ENCODE measurements at places on chromosomes 13 and 19.

DNA sequence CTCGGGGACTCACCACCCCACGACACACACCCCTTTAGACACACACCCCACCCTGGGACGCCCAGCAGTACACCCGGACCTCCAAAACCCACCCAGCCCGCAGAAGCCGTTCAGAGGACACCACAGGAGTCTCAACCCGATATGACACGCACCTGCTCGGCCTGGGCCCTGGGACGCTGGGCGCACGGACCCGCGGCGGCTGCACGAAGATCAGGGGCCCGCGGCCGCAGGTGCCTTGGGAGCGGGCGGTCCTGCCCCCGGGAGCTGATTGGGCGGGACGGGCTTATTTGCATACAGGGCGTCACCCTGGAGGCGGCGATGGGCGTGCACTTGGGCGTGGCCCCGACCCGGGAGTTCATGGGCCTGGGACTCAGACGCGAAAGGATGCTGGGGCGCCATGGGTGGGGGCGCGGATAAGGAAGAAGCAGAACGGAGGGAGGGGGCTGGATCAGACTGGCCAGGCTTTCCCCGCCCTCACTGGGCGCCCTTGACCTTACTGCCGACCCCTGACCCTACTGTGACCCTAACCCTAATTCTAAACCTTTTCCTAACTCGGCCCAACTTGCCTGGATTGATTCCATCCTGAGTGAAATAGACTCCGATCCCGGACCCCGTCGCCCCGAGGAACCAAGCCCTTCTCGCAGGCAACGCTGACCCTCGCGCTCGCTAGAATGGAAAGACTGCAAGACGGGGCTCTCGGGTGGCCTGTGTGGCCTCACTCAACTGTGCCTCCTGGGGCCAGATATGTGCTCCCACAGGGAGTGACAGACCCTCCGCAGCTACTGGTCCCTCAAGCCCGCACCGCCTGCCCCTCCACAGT lies at the start of gene MEF2B:
MEF2B (minus strand) TSS at position 211 of the 820 bp plus-strand sequence. CDS start 19,528 bp downstream, outside the sequence.
- DNase-seq, result peak; percentile 73

DNA sequence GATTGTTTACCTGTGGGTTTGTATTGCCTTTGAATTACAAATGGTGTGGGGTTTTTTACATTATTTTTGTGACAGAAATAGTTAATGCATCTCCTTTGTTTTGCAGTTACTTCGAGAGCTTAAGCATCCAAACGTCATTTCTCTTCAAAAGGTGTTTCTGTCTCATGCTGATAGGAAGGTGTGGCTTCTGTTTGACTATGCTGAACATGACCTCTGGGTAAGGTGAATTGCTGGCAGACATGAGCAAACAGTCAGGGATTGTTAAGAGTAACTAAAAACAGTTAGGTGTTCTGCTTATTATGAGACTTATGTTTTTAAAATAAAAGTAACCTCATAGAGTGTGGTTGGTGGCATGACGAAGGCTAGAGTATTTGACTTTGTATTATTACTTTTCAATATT lies 95.0 kb downstream of the CDK8 start:
- DNase-seq, result no peak

GRCh38 chr13:24149246-24150032 lies 11.1 kb upstream of the SPATA13 start:
- peak; percentile 75 for DNase-seq

GRCh38 chr13:27250833-27251165 lies 559 bp upstream of the RPL21 start:
- DNase-seq, result no peak

- peak; percentile 85 for DNase-seq
Observed at GRCh38 chr19:19490214-19490968, 25.0 kb downstream of the TSSK6 start.

GRCh38 chr19:56839652-56840450 lies 675 bp downstream of the PEG3 start:
- no peak for DNase-seq

GRCh38 chr13:22173610-22174009 lies 502.7 kb downstream of the FGF9 start:
- peak; percentile 3 for DNase-seq

- peak; percentile 96 for DNase-seq
Observed at GRCh38 chr19:50500060-50500752, 10.8 kb downstream of the JOSD2 start.

- DNase-seq, result no peak
Observed at GRCh38 chr13:46736541-46737310, 60.2 kb downstream of the ESD start.

DNA sequence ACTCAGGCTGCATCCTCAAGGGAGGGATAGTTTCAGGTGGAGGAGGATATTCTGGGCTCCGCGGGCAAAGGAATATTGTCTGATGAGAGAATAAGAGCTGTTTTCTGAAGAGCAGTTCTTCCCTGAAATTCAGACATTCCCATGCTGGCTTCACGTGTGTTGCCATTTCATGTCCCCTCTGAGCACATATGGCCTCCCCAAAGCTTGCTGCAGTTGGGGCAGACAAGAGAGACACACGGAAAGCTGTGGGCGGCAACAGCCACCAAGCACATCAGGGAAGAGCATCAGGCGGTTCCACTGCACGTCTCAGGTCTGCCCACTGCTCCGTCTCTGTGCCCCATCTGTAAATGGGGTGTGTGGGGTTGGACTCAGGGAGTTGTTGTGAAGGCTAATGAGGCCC lies 247.5 kb upstream of the TSHZ3 start:
- DNase-seq, result no peak

DNA sequence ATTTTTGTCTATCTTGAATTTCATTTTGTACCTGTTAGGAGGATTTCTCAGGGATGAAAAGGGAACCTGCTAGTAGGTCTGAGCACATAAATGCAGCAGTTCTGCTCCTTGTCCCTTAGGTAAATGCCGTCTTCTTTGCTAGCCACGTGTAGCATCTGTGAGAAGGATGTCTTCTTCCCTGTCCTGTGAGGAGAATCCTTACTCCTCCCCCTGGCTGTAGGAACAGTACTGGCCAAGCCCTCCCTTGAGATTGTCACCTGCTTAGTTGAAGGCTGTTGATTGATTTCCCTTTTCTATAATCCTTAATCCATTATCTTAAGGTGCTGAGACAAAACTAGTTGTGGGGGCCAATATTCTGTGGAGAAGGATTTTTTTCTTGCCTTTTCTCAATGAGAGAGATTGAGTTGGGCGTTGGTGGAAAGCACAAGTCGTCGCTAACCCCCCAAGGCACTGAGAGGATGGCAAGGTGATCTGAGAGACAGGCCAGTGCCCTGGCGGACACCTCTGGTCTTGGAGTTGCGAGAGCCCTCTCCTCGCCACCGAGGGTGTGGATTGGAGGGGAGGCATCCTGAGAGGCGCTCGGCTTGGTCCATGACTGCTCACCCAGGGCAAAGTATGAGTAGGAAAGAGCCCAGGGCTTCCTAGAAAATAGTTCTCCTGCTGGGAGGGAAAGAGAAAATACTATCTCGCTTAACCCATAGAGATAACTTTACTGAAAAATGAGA lies 216.7 kb downstream of the ATP8A2 start:
- no peak for DNase-seq

DNA sequence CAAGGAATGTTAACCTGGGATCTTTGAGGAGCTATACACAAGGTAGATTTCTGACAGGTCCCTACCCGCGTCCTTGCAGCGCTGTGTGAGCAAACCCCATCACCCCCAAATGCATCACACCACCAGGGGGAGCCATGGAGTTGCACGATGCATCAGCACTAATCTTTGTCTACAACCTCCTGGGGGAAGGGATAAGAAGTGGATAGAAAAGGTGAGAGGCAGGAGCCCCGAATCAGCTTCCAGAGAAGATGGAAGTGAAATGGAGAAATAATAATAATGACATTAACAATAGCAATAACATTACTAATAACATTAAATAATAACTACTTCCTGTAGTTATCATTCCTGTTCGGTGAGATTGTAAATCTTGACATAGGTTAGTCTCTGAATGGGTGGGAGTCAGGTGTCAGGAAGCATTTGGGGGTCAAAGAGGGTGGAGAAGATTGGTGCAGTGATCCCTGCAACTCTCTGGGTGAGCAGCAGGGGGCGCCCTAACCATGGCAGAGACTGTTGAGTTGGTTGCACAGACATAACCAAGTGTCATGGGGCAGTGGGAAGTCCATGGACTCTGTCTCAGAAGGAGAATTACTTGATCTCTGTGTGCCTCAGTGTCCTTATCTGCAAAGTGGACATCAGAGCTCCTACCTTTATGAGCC lies 16.5 kb downstream of the SIGLEC7 start:
- DNase-seq, result peak; percentile 47

- DNase-seq, result peak; percentile 24
Observed at GRCh38 chr13:43141685-43142084, 118.3 kb downstream of the DNAJC15 start.

- DNase-seq, result no peak
Observed at GRCh38 chr19:21709464-21709863, 57.9 kb downstream of the ZNF100 start.

DNA sequence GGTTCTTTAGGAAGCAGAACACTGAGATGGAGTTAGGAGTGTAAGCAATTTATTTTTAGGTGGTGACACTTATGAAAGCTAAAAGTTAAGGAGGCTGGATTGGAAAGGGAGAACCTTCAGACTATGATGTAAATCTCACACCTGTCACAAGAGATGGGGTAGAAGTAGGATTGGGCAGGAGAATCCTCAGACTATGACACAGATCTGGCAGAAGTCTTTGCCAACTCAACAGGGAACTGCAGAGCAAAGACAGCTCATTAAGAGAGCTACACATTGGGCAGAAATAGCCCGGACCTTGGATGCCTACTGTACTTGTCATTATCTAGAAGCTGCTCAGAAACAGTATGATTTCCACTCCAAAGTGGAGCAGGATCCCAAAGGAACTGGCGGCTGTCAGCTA lies 134.4 kb downstream of the DNAJC15 start:
- DNase-seq, result no peak

- DNase-seq, result no peak
Observed at GRCh38 chr19:17624314-17624991, 63.7 kb downstream of the UNC13A start.

DNA sequence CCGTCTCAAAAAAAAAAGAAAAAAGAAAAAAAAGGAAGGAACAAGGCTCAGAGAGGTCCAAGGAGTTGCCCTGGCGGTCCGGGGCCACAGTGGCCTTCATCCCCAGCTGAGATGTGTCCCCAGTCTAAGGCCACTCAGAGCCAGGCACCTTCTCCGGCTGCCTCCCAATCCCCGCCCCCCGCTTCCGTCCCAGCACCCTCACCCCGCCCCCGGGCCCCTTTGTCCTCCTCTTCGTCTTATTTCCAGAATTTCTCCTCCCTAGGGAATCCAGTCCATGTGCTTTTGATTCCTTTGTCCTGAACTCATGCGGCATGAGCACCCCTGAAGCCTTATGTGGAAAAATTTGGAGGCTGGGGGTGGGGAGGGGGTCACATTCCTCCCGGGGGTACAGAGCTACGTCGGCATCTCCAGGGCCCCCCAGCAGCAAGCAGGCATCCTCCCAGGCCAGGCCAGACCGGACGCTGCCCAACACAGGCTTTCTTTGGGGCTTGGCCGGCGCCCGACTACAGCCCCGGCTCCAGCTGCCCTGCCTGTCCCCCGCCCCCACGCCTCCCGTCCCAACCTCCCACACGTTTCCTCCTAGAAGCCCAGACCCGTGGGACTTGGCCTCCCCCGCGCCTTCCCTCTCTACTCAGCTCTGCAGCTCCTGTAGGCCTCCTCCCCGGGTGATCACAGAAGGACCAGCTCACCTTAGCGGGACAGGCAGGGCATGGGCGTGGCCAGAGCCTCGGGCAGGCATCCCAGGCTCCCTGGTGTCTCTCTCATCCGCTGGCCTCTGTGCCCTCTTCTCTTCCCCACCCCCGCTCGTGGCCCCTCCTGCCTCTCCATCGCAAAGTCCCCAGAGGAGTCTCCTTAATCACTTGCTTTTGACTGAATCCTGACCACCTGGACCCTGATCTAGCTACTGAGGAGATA lies 17.8 kb upstream of the ADGRE5 start:
- peak; percentile 52 for DNase-seq

DNA sequence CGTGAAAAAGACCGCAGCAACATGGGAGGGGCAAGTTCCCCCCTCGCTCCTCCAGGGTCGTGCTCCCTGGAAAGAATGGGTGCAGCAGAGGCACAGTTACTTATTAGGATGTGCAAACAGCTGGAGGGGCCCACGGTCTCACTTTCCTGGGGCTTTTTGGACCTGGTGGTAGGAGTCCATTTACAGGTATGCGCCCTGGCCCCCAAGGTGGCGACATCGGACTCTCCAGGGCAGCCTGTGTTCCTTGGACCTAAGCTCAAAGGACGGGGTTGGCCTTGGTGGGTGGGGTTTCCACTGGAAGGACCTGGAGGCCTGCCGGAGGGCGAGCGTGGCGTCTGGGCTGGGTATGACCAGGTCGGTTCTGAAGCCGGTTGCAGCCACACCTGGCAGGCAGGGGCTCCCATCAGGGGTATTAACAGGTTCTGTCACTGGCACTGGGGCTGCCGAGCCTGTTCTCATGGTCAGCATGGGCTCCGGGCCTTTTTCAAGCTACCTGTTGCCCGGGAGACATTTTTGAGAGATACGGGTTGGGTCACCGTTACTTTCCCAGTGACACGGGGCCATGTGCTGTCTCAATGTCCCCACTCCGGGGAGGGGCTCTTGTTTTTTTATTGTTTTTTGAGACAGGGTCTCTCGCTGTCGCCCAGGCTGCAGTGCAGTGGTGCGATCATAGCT lies 5.9 kb downstream of the ZFR2 start:
- DNase-seq, result no peak

- DNase-seq, result no peak
Observed at GRCh38 chr19:16027528-16027927, 48.8 kb upstream of the TPM4 start.

- DNase-seq, result peak; percentile 85
Observed at GRCh38 chr19:48698046-48698445, 2.3 kb downstream of the FUT2 start.

DNA sequence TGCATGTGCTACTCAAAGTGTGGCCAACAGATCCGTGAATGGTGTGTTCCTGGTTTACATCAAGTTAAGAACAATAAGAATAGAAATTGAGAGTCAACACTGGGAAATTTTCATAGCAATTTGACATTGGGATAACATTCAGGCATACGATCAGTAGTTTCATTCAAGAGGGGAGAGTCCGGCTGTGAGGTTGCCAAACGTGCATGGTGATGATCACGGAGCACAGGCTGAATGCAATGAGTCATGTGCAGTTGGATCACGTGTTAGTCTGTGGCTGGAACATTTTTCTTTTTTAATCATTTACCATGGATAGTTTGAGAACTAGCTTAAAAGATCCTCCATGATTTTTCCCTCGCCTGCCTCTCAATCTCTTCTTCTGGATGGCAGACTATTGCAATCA lies 2.5 kb upstream of the DCT start:
- DNase-seq, result peak; percentile 87

DNA sequence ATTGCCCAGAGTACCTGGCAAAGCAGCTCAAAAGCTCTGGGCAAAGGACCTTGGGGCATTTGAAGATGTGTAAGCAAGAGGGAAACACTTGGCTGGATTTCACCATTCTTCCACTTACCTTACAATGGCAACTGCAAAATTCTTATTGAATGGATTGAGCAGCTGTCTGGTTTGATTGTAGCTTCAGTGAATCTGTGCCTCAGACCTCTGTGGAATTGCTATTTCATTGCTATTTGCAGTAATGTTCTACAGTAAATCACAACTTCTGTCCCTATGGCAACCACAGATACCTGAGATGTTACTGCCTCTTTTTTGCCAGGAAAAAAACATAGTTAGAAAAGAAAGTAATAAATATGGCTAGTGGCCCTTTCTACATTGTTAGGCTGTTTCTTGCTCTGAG lies 519.5 kb downstream of the SUCLA2 start:
- no peak for DNase-seq

- DNase-seq, result no peak
Observed at GRCh38 chr19:13747098-13747453, 17.2 kb upstream of the MRI1 start.

- no peak for DNase-seq
Observed at GRCh38 chr13:75330770-75331169, 151.2 kb downstream of the TBC1D4 start.

- DNase-seq, result no peak
Observed at GRCh38 chr13:99604636-99605035, 103.4 kb downstream of the TM9SF2 start.

- DNase-seq, result peak; percentile 60
Observed at GRCh38 chr13:73849292-73849691, 284.9 kb downstream of the KLF12 start.
